Bronchial epithelial cell (primary cell): ENCODE measurements at places on chromosomes 5 and 9. TPM values are rescaled to one million over a fixed set of nuclear protein-coding genes. Genes with fewer than 3 reads are reported as not detected.

Gene GHR
- 1.3 and 2.4 TPM in 2 replicates for total RNA-seq

DNA sequence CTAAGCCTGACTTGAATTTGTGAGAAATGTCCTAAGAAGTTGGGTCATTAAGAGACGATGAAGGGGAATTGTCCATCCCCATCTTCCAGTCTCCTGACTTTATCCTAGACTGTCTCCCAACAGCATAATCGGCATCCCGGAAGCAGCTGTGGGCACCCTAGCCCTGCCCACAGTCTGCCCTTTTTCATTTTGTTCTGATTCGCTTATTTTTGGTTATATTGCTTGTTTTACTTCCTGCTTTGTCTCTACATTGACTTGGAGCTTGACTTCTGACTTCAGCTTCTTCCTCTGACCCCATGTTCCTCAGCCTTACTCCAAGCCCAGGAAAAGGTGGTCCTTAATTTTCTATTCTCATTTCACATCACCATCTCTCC lies 41.8 kb downstream of the UGCG start:
- no peak for DNase-seq

DNA sequence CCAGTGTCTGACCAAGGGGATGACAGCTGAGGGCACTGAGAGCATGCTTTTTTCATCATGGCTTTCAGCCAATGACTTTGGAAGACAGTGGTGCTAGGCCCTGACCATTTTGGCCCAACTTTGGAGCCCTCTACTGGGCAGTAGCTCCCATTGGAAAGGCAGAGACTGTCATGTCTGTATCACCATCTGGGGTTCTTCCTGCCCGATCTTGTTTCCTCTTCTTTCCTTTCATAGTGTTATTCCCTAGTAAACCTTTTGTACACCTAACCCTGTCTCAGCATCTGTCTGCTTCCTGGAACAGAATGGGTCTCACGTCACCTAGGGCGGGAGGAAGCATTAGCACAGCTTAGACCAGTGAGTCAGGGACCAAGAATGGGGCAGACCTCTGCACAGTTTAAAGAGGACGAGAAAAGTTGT lies 97.4 kb upstream of the MAST4 start:
- peak; percentile 96 for DNase-seq

GRCh38 chr9:87256973-87257372 lies 240.7 kb upstream of the DAPK1 start:
- DNase-seq = no peak
